Amniotic epithelial cell (primary cell): ENCODE measurements at places on chromosomes 12 and 14.

GRCh38 chr14:64656986-64657385 lies 47.2 kb upstream of the PLEKHG3 start:
- DNase-seq, result peak; percentile 62

DNA sequence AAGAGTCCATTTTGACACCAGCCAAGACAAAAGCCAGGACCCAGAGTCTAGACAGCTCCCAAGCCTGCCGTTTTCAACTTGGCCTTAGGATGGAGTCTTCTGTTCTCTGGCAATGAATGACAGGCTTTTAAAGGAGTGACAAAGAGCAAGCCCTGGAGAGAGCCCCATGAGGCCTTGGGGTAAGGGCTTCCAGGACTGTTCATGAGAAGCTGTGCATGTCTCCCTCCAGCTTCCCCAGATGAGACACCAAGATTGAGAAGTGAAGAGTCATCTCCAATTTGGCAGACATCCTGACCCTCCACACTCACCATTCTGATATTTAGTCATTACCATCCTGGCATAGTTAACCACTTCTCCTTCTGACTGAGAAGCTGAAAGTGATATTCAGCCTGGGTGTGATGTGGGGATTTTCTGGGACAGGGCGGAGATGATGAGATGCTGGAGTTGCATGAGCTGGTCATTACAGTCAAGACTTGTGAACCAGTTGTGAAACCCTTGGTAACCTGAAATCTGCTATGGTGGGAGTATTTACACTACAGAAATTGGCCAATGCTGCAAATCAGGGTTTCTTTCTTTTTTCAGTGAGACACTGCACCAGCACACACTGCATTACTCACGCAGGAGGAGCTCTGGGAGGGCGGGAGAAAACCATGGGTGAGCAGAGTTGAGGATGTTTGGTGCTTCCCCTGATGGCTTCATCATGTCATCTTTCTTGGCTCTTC lies 77.8 kb downstream of the VCPKMT start:
- peak; percentile 91 for DNase-seq

- peak; percentile 90 for DNase-seq
These were observed 198.9 kb upstream of the SLC16A7 start for GRCh38 chr12:59396919-59397318.

GRCh38 chr12:96192926-96193573 lies 1.1 kb upstream of the ELK3 start:
- DNase-seq, result no peak

- peak; percentile 19 for DNase-seq
These were observed 242.0 kb upstream of the MDGA2 start for GRCh38 chr14:47917344-47917954.

- peak; percentile 99 for DNase-seq
These were observed 297.9 kb upstream of the AMIGO2 start for GRCh38 chr12:47377414-47378221.

GRCh38 chr14:101290611-101291010 lies 270.7 kb upstream of the DIO3 start:
- DNase-seq, result no peak

DNA sequence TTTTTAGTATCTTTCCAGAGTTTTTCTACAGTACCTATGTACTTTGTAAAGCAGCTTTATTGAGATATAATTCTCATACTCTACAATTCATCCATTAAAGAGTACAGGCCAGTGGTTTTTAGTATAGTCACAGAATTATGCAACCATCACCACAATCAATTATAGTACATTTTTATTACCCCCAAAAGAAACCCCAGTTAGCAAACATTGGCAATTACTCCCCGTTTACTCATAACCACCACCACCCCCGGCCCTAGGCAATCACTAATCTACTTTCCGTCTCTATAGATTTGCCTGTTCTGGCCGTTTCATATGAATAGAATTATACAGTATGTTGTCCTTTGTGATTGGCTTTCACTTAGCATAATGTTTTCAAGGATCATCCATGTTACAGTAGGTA lies 119.8 kb downstream of the KICS2 start:
- DNase-seq, result peak; percentile 44

DNA sequence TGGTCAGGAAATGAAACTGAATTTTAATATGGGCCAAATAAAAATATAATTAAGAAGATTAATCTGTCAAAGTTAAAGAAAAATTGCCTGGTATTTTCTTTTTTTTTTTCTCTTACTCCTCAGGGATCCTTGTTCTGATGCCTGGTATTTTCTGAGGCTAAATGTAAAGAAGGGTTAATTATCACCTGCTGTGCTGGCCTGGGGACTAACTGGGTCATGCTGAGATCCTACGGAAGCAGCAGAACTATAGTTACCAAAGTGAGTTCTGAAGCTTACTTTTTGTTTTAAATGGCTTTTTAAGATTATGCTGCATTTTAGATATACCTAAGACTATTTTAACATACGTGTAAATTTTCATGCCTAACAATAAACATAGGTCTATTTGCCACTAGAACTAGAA lies 23.3 kb downstream of the ZC2HC1C start:
- DNase-seq, result no peak

DNA sequence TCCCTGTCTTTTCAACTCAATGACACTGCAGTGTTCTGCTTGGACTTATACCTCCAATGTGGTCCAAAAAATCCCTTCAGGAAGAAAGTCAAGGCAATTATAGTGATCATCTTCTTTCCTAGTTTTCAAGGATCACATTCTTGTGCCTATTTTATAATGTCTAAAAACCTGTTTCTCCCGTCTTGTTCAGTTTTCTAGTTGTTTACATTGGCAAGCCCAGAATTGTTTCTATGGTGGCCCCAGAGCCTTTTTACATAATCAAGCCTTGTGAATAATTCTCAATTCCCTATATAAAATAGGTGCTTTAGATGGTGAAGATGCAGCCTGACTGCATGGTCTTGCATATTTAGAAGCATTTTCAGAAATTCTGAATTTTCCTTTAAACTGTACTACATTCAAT lies 14.5 kb upstream of the LDHB start:
- no peak for DNase-seq

- DNase-seq, result peak; percentile 68
These were observed 5.8 kb downstream of the TMEM253 start for GRCh38 chr14:21106498-21107282.

DNA sequence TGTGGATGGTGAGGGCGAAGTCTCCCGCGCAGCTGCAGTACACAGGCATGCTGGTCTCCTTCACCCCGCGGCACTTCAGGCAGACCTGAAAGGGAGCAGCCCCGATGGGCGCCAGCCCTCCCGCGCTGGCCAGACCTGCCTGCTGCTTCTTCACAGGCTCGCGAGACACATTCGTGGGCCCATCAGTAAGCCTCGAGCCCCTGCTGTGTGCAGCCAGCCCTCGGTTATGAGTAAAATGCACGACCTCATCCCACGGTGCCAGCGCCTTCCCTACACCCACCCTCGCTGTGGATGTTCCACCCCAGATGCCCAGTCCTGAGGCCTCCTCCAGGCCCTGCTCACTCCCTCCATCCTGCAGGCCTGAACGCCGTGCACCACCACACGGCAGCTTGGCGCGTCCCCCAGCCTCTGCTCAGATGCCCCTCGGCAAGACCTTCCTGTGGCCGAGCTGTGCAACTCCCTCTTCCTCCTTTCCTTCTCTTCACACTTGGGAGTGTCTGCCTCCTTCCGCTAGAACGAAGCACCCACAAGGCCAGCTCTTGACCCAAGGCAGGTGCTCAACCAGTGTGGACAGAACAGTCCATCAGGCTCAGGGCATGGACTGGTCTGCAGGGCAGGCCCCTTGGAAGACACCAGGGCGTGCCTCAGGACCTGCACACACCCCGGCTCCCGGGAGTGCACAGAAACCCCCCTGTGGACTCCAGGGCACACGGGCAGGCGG lies 6.5 kb downstream of the P2RX2 start:
- DNase-seq, result no peak

GRCh38 chr12:91702843-91703425 lies 442.7 kb downstream of the BTG1 start:
- no peak for DNase-seq

- no peak for DNase-seq
These were observed 15.5 kb downstream of the CCDC63 start for GRCh38 chr12:110862329-110862728.

DNA sequence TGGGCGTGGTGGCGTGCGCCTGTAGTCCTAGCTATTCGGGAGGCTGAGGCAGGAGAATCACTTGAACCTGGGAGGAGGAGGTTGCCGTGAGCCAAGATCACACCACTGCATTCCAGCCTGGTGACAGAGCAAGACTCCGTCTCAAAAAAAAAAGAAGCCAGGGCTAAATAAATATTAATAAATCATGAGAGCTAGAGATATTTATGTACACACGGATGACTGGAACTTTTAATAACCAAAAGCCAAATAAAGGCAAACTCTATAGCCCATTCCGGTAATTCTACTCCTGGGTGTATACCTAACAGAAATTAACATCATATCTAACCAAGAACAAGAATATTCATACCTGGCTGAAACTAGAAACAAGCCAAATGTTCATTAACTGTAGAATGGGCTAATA lies 7.7 kb upstream of the TRAFD1 start:
- DNase-seq, result peak; percentile 34

GRCh38 chr14:96254687-96255086 lies 1.3 kb upstream of the BDKRB1 start:
- peak; percentile 67 for DNase-seq

DNA sequence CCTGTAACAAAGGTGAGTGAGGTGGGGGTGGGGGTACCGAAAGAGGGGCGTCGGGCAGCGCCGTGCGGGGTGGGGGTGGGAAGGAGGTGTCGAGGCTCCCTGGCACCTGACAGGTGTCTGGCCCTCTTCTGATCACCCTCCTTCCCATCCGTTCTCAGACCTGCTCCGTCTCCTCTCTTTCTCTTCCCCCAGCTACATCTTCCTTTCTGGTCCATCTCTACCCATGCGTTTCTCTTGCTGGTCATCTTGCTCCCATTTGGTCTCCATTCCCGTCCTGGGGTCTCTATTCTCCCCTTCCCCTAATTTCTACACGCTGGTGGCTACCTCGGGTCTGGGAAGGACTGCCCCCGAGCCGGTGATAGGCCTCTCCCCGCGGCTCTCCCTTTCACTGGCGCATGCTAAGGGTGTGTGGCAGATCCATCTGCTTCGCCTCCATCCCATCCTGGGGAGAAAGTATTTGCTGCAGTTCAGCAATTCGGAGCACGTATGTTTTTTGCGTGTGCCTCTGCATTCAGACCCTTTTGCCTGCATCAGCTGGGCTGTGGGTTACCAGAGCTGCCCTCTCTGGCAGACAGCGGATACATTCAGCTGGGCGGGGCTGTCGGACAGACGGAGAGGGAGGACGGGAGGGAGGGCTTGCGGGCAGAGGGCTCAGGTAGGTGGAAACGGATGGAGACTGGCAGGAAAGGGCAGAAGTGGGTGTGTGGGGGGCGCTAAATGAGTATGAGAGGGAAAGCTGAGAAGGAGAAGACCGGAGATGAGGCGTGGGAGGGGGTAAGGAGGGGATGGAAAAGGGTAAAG lies 730 bp downstream of the CLSTN3 start:
- peak; percentile 51 for DNase-seq

DNA sequence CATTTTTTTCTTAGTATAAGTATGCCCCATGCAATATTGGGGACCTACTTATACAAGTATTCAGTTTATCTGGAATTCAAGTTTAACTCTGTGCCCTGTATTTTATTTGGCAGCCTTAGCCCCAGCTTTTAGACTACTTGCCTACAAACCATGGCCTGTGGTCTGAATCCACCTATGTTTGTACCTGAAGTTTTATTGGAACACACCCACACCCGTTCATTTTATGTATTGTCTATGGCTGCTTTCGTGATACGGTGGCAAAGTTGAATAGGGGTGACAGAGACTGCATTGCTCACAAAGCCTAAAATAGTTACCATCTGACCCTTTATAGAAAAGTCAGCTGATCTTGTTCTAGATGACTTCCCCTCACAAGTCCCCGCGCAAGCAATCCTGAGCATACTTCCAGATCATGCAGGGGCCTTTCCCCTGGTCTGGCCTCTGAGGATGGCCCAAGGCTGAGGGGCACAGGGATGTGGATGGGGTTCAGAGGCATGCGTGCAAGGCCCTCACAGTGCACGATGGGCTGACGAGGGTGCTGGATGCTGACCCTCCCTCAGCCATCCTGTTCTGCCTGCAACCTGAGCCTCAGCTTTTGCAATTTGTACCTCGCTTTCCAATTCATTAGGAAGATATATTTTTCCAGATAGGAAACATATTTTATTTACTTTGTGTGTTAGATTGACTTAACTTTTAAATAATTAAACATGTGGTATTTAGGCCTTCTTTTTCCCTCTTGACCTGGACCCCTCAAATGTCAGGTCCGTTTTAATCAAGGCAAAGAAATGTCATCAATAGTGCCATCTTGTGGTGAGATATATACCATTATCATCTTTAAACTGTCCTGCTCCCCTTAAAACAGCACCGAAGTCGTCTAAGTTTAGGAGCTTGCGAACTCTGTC lies 527.3 kb upstream of the CCDC196 start:
- peak; percentile 27 for DNase-seq

- no peak for DNase-seq
These were observed 77.5 kb downstream of the PEBP1 start for GRCh38 chr12:118213452-118213851.

DNA sequence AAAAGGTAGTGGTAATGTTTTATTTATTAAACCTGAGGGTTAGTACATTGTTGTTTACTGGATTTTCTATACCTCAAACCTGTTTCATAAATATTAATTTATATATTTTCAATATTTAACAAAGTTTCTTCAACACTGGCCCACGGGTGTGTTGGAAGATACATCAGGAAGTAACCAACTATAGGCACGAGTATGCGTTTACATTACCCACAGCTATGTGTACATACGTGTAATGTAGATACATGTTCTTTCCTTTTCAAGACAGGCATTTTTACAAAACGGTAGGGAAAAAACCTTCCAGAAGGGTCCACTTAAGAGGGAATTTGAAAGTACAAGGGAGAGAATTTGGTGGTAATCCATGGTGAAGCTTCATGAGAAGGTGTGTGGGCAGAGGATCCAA lies 17.8 kb upstream of the KCNA1 start:
- no peak for DNase-seq

GRCh38 chr12:72485017-72485701 lies 213.0 kb downstream of the TRHDE start:
- no peak for DNase-seq

DNA sequence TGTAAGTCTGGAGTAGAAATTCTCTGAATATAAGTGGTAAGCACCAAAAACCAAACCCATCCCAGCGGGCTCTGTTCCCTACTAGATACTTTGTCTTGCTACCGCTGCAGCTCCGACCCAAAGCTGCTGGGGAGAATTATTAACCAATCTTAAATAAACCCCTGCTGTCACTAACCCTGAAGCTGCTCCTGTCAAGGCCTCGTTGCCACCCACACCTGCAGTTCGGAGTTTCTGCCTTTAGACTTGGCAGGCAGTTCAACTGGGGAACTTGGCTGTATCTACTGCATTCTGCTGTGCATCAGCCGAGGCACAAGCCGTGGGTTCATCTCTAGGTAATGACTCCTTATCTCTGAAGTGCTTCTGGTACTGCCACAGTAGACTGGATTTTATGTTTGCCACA lies 55.5 kb downstream of the PPM1A start:
- DNase-seq, result no peak

GRCh38 chr12:56487448-56488040 lies 417 bp downstream of the GLS2 start:
- DNase-seq, result no peak
